SK-N-MC (cell line): ENCODE measurements at places on chromosomes 1 and 21.

- DNase-seq = no peak
Observed at GRCh38 chr1:233342086-233342485, 14.6 kb downstream of the MAP3K21 start.

GRCh38 chr1:218852527-218852926, 321.2 kb upstream of the LYPLAL1 start:
- DNase-seq = no peak

DNA sequence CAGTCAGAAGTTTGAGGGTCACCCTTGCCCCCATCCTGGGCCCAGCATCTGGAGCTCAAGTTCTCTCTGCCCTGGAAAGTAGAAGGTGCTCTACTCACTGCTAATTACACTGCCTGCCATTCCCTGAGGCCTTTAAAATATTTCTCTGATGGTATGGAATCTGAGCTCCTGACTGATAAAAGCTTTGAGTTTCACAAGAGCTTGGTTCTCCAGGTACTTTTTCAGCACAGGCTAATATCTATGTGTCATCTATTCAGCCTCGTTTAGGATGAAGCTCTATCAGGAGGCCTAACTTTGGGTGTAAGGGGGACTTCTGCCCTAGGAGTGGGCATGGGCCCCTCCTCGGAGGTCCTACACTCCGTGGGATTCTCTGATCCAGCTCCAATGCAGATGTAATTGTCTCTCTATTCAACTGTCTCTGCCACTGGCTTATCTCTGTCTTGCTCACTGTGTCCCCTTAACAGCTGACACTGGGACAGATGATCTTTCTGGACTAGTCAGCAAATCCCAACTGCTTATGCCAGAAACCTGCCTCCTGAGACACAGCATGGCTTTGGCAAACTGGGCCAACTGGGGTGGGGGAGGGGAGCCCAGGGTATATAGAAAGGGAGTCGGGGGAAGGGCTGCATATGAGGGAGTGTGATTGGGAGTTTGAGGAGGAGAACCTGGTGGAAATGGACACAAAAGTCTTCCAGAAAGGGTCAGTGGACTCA, 104.2 kb upstream of the GADD45A start:
- DNase-seq = no peak

- no peak for DNase-seq
Observed at GRCh38 chr21:34846601-34847112, 177.9 kb downstream of the CLIC6 start.

GRCh38 chr1:232917053-232917452, 33.4 kb upstream of the NTPCR start:
- no peak for DNase-seq

DNA sequence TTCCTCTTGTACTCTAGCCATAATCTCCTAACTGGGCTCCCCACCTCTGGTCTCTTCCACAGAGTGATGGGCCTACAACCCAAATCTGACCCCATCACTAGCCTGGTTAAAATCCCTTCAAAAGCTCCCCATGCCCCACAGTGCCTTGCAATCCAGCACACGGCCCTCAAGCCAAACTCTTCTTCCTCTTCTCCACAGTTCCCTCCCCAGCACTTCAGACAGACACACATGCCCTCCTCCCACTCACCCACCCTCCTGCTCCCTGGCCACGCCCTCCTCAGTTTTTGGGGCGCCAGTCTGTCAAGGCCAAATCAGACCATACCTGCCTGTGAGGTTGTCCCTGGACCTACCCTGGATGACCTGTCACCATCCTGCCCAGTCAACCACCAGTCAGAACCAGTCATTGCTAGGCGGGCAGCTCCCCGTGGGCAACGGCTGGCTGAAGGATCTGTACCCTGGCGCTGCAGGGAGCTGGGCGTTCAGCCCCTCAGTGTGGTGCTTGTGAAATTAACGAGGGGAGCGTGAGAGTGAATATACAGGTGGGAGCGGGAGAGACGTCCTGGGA, 753 bp downstream of the C1orf210 start:
- no peak for DNase-seq

DNA sequence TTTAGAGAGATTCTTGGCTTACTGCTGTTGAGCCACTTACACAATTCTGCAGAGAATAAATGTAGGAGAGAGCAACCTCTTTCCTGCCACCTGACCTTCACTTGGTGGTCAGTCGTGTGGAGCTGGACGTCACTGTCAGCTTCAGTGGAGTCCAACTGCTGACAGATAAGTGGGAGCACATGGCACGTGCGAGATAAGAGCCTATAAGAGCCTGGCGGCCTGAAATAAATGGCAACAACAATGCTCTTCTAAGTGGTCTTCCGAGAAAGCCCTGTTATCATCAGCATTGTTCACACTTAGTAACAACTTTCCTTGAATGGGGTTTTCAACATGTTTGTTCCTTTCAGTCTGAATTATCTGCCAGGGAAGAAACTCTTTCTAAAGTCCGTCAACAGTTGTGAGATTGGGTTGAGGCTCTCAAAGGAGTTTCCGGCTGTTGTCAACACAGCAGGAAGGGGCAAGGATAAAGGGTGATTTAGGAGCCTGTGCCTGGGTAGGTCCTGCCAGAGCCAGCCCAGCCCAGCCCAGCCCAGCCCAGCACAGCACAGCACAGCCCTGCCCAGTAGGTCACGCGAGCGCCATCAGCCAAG, 57.2 kb upstream of the RUNX1 start:
- no peak for DNase-seq

GRCh38 chr1:220990427-220991339, 111.4 kb downstream of the HLX start:
- no peak for DNase-seq

- DNase-seq = no peak
Observed at GRCh38 chr1:79588719-79589118, 582.2 kb upstream of the ADGRL4 start.

- no peak for DNase-seq
Observed at GRCh38 chr1:48844187-48844586, 67.5 kb upstream of the BEND5 start.
